ENCODE measurements at places on chromosomes 6 and 20.
A peak's percentile ranks its signal among the peaks of the same experiment; 100 is the strongest.

- DNase-seq: peak; percentile 4
Measured at GRCh38 chr6:97049253-97050011, 124.9 kb downstream of the KLHL32 start.

GRCh38 chr6:135568379-135568778 lies 70.8 kb upstream of the AHI1 start:
- DNase-seq: no peak

DNA sequence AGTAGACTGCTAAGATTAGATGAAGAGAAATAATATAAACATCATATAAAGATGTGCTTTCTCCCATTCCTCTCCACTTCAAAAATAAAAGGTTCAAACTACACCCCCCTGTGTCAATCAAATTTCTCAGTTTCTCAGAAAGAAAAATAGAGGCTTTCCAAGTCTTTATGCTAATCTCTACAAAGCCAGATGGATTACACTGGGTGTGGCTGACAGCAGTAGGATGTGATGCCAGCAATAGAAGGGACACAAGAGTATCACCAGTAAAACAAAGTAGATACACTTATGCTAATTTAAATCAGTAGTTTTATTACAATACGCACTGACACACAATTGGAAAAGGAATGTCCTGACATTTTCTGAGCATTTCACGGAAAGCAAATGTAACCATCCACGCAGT lies 353.4 kb downstream of the RNGTT start:
- DNase-seq: no peak

GRCh38 chr20:25038103-25038410 lies 19.9 kb downstream of the ACSS1 start:
- no peak for DNase-seq

GRCh38 chr6:57267586-57268293 lies 45.6 kb upstream of the RAB23 start:
- DNase-seq: peak; percentile 21

DNA sequence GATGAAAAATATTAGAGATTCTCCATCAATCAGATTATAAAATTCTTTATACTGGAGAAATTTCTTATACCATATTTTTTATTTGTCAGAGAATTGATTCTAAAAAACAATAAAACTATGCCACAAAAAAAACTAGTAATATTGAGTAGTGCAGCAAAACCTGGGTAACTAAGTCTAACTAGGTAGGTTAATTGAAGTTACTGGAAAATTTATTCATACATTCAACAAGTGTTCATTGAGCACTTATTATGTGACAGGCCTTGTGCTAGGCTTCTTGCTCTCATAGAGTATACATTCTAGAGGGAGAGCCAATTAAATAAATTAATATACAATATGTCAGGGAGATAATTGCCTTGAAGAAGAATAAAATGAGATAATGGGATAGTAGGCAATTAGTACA lies 189.4 kb downstream of the EYA4 start:
- no peak for DNase-seq

- no peak for DNase-seq
Measured at GRCh38 chr6:76240092-76240491, 167.6 kb upstream of the IMPG1 start.

DNA sequence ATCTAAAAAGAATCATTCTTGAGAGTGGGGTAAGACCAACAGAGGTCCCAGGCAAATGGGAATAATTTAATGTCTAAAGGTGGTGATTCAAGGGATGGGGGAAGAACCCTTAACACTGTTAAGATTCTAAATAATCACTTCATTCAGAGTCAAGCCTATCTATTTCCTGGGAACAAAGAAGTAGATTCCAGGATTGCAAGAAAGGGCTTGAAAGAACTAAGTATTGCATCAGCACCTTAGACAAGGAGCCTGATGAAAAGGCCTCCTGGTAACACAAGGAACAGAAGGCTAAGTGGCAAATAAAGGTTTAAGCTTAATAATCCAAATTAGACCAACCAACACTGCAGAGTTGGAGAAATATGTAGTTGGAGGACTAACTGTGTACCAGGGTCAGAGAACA lies 620.7 kb upstream of the BTBD3 start:
- no peak for DNase-seq

DNA sequence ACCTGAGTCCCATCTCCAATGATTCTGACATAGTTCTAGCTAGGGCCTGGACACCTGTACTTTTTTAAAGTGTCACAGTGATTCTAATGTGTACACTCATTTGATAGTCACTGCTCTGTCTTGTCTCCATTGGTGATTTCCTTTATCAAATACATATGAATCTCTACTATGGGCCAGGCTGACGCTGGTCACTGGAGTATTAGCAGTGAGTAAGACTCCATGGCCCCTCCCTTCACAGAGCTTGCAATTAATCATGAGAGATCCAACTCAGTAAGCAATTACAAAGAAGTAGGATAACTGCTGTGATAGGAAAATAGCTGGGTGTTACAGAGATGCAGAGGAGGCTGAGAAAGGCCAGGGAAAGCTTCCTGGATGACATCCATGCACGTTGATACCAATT lies 19.3 kb upstream of the SASH1 start:
- DNase-seq: no peak

GRCh38 chr6:32945108-32945760 lies 4.4 kb upstream of the HLA-DMB start:
- DNase-seq: peak; percentile 13

DNA sequence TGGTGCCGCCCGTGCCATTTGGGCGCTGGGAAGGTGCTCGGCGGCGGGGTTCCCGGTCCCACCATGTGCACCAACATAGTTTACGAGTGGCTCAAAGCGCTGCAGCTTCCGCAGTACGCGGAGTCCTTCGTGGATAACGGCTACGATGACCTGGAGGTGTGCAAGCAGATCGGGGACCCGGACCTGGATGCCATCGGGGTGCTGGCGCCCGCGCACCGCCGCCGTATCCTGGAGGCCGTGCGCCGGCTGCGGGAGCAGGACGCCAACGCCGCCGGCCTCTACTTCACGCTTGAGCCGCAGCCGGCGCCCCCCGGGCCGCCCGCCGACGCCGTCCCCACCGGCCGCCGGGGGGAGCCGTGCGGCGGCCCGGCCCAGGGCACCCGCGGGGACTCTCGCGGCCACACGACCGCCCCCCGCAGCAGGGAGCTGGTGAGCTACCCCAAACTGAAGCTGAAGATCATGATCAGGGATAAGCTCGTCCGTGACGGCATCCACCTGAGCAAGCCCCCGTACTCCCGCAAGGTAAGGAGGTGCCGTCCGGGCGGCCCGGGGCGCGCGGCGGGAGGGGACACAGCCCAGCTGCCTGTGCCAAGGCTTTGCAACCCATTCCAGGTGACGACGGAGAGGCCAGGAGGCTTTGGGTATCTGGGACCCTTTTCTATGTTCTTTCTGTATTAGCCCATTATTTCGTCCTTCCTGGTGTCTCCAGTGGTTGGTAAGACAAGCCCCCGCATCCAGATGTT lies 547 bp downstream of the SAMD5 start:
- DNase-seq: no peak

GRCh38 chr20:2005831-2006426 lies 12.1 kb upstream of the PDYN start:
- peak; percentile 64 for DNase-seq

DNA sequence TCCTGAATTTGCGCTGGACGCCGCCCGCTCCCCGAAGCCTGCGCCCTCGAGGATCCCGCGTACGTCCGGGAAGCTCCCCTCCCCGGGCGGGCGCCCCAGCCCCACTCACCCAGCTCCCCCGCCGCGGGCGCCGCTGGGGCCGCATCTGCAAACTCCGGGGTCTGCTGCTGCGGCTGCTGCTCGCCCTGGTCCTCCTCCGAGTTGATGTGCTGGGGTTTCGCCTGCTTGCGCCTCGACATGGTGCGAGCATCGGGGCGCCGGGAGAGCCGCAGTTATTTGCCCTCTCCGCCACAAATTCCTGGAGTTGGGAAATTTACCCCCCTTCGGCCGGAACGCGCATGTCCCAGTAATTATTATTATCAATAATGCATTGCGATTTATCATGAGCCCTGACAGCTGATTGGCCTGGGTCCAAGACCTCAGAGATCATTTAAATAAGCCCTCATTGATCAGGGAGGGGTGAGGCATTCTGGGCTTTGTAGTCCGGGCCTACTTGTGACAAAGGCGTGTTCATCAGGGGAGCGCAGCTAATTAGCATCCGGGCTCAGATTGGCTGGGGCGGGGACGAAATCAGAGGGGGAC lies at the start of gene SALL4:
Gene SALL4, minus strand, starts transcription at position 352 of the 582 bp plus-strand sequence. Its CDS starts 113 bp downstream, at position 239.
- no peak for DNase-seq

DNA sequence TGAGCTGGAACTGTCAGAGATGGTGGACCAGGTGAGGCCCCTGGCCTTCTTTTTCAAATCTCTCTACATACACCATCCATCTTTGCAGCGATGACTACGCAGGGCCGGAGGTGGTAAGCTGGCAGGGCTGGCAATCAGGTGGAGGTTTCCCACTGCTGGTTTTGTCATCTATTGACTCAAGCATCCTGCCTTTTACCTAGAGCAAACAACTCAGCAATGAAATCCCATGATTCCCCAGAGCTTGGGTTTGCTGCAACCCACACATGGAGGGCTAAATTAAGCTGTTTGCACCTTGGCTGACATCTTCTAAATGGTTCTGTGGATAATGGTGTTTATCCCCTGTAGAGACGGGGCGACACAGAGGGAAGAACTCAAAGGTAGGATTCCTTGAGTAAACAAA lies 170.2 kb downstream of the SCP2D1 start:
- no peak for DNase-seq

- DNase-seq: no peak
Measured at GRCh38 chr6:166739976-166740318, 112.9 kb upstream of the RPS6KA2 start.

DNA sequence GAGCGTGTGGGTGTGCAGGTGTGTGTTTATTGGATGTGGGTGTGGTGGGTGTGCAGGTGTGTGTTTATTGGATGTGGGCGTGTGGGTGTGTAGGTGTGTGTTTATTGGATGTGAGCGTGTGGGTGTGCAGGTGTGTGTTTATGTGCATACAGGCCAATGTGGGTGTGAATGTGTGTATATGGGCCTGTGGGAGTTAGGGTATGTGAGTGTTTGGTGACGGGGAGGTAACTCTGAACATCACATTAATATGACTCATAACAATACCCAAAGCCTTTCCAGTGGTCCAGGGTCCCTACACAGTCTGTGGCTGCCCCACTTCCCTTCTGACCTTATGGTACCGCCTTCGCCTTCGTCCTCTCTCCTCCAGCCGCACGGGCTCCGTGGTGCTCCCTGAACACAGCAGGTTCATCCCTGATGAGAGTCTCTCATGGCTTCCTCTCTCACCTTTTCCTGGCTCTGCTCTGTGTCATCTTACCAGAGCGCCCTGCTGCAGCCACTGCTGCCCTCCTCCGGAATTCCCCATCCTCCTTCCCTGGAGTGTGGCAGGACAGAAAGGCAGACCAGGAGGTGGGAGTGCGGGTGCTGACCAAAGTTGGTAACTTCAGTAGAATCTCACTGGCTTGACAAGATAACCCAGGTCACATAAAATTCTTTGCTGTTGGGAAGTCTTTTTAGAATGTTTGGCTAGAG lies 80.0 kb downstream of the SLC2A10 start:
- DNase-seq: no peak

GRCh38 chr6:89611666-89612065 lies 26.9 kb downstream of the LYRM2 start:
- no peak for DNase-seq

DNA sequence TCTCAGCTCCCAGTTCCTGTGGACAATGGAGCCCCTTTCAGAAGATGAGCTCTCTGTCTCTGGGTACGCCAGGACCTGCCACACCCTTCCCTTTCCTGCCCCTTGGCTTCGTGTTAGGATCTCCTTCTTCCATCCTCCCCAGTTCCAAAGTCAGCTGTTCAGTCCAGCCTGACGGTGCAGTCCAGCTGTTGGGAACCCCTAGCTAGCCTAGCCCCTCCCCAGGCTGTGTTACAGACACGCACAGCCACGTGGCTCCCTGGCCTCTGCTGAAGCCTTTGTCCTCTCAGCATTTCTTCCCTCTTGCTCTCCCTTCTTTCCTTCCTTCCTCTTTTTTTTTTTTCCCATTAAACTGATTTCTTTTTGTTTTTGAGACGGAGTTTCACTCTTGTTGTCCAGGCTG lies 12.4 kb upstream of the TFAP2C start:
- DNase-seq: no peak

DNA sequence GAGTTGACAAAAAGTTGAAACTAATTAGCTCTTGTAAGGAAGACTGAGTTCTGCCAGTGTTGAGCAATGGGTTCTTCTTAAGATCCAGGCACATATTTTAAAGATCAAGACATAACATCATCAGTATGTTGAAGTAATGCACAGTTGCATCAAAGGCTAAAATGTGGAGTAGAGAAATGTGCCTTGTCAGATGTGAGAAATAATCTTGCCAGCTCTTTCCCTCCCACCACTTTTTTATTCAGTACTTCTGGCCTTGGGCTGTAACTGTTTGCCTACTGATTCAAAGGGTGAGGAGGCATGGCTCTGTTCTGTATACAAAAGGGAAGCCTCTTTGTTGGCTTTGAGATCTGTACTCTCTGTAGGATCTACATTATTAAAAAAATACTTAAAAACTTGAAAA lies 13.1 kb downstream of the PKIB start:
- DNase-seq: no peak

GRCh38 chr20:39036851-39037250 lies 74.7 kb downstream of the DHX35 start:
- DNase-seq: no peak

DNA sequence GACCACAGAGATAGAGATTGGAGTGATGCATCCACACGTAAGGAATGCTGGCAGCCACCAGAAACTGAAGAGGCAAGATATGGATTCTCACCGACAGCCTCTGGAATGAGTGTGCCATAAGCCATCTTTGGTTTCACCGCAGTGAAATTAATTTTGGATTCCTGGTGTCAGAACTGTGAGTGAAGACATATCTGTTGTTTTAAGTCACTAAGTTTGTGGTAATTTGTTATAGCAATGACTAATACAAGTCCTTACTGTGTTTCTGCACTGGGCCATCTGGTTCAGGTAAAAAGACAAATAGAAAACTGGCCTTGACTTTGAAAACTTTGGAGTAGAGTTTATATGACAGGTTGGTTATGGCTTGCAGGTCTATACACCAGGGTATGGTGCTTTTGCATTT lies 261.9 kb downstream of the PHF3 start:
- DNase-seq: no peak

DNA sequence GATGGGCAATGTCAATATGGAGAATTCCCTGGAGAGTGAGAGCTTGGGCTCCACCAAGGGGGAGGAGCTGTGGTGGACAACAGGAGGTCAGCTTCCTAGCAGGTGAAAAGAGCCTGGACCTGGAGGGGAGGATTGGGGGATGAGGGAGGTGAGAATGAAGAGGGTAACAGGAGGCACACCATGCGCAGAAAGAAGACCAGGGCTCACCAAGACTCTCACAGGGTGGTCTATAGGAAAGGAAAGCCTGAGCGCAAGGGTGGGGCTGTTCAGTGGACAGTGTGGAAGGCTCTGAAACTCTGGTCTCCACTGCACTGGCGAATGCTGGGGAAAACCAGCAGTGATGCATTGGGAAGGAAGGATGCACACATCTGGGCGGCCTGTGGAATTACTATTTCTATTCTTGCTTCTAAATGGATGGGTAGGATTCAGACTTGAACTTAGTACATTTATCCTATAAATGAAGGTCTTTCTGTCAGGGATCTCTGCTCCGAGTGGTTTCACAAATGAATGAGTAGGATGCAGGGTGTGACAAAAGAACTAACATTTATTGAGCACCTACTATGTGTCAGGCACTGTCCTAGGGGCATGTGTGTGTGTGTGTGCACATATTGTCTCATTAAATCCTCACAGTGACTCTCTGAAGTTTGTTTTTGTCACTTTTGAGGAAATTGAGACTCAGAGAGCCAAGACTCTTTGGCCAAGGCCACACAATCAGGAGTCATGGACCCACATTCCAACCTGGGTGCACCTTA lies 152.7 kb downstream of the CD83 start:
- DNase-seq: no peak

- no peak for DNase-seq
Measured at GRCh38 chr6:96939007-96939805, 14.7 kb downstream of the KLHL32 start.
